CD4-positive, alpha-beta memory T cell (primary cell): ENCODE measurements at places on chromosomes 1 and 21. TPM values are rescaled to one million over a fixed set of nuclear protein-coding genes. Genes with fewer than 3 reads are reported as not detected.

Gene KRTAP19-1
- not detected for polyA plus RNA-seq

Gene GPR25
- polyA plus RNA-seq = 23.0 TPM

Gene TNFRSF14
- 59.6 TPM for polyA plus RNA-seq

Gene CFAP141
- not detected for polyA plus RNA-seq

Gene LYPD8
- not detected for polyA plus RNA-seq

Gene TIAM1
- 22.5 TPM for polyA plus RNA-seq

Gene GBP7
- not detected for polyA plus RNA-seq

Gene LIN28A
- polyA plus RNA-seq = not detected

DNA sequence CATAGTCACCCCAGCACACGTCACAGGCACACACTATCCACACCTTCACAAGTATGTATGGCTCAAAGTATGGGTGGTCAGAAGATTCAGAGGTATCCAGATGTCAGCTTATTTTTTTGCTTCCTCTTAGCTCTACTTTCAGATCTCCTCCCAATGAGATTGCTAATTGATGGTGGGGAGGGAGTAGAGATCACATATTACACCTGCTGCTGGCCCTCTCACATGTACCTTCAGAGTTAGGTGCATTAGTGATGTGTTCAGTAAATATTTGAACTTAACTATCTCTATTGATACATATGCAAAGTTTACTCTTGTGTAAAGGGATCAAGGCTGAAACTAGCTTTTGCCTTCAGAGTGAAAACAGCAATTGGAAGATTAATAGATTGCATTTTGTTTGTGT lies 262.6 kb downstream of the PCP4 start:
- DNase-seq = no peak

DNA sequence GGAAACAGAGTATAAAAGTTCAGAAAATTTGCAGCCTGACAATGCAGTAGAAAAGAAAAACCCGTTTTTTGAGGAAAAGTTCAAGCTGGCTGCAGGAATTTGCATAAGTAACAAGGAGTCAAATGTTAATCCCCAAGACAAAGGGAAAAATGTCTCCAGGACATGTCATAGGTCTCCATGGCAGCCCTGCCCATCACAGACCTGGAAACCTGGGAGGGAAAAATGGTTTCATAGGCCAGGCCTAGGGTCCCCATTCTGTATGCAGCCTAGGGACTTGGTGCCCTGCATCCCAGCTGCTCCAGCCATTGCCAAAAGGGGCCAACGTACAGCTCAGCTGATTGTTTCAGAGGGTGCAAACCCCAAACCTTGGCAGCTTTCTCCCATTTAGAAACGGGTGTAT lies 3.6 kb upstream of the KCNT2 start:
- no peak for DNase-seq

- no peak for DNase-seq
Observed at GRCh38 chr21:17370263-17370662, 142.6 kb upstream of the CXADR start.

DNA sequence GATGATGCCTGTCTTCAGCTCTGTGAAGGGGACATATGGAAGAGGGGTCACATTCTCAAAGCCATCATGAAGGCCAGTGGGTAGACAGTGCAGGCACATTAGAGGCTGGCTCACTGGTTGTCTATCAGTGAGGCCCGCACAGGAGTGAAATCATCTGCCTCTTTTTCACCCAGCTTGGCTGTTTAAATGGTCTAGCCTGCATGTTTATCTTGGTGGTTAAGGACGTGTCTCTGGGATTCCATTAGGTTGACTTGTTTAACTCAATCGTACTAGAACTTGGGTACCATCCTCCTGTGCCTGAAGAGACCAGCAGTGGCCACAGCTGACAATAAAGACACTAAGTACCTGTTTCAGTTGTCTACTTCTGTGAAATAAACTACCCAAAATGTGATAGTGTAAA lies 219.3 kb downstream of the PLPP3 start:
- no peak for DNase-seq

DNA sequence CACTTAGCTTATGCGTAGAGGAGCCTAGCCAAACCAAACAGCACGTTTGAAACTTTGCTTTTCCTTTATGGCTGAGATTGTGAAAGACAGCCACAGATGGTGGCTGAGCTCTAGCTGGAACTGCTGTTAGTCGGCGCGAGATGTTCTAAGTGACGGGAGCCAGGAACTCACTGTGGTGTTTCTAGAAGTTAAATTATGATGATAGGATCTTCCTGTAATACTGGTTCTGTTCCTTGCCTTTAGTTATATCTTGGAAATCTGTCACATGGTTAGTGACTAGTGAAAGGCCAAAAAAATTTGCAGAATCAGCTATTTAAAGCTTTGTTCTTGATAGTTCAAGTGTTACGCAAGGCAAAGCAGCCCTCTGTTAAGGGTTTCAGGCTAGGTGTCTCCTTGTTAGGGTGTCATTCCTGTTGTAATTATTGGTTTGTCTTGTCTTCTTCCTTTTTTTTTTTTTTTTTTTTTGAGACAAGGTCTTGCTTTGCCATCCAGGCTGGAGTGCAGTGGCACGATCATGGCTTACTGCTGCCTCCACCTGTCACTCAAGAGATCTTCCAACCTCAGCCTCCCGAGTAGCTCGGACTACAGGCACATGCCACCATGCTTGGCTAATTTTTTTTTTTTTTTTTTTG lies 22.6 kb downstream of the AK4 start:
- DNase-seq = no peak

GRCh38 chr1:76593618-76594017 lies 273.7 kb upstream of the ST6GALNAC5 start:
- no peak for DNase-seq

DNA sequence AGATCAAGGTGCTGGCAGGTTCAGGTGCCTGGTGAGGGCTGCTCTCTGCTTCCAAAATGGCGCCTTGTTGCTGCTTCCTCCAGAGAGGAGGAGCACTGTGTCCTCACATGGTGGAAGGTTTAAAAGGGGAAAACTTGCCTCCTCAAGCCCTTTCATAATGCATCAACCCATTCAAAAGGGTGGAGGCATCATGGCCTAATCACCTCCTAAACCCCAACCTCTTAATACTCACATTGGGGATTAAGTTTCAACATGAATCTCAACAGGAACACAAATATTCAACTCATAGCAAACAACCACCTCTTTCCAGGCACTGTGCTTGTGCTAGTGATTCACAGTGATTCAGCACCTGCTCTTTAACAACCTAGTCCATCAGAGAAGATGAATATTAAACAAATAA lies 4.2 kb downstream of the S100A12 start:
- no peak for DNase-seq

- DNase-seq = no peak
Observed at GRCh38 chr1:203028067-203028783, 1.9 kb downstream of the PPFIA4 start.
